ENCODE measurements at places on chromosomes 6 and 20.

DNA sequence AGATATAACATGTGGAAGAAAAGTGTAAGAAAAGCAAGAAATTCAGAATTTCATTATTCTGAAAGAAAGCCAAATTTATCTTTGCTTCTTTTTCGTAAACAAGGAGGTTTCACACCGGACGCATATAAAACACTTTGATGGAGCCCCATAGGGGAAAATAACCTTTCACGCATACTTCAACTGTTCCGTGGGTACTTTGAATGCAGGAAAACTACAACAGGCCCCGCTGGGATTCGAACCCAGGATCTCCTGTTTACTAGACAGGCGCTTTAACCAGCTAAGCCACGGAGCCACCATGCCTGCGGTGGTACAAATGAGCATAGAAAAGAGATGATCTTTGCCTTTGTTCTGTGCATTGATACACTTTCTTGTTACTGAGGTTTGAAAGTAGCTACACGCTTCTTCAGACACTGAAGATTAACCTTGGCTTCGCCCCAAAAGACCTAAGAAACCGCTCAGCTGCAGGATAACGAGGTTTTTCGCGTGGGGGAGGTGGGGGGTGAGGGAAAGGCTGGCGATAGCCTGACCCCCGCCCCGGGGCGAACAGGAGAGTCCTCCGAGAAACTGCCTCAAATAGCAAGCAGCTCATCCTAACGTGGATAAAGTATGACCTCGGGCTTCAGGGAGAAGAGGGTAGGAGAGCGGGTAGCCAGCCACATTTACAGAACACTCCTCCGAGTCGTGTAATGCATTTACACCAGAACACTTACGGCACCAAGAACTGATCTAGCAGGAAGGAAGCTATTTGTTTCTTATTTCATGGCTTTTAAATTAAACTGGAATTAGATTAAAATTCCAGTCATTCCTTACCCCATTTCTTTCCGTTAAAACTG lies 5.3 kb upstream of the HMGN4 start:
- DNase-seq, result peak; percentile 91

DNA sequence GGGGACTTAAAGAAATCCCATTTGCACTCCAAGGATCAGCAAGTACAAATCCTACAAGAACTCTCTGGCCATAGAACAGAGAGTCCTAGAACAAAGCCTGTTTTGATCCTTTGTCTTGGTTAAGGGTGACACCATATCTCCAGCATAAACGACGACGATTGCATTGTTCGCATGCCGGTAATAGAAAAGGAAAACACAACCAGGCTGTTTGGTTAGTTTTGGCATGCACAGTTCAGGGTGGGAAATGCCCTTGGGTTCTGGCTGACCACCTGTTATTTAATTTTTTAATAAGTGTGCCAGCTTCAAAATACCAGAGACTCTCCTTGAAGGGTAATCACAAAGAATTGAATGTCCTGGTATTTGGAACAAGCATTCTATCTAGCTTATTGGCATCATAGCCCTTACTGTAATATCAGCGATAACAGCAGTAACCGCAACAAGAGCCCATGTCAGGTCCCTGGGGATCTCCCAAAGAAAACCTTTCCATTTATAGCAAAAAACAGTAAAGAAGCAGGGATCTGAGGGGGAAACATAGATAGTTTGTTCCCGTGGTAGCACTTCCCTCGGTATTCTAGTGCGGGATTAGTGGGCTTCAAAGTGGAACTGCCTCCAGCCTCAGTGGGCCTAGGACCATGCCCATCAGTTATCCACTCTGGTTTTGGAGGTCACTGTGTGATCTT lies 77.1 kb downstream of the TMEM170B start:
- DNase-seq, result no peak

- no peak for DNase-seq
Observed at GRCh38 chr6:39517756-39518155, 195.3 kb upstream of the KCNK16 start.

- peak; percentile 52 for DNase-seq
Observed at GRCh38 chr20:25987073-25987927, 290.6 kb upstream of the ZNF337 start.

- no peak for DNase-seq
Observed at GRCh38 chr6:125871365-125871764, 80.6 kb downstream of the NCOA7 start.

- DNase-seq, result no peak
Observed at GRCh38 chr6:42073287-42073686, 23.0 kb downstream of the TAF8 start.

GRCh38 chr20:58755062-58755697 lies 62.6 kb downstream of the NPEPL1 start:
- no peak for DNase-seq

DNA sequence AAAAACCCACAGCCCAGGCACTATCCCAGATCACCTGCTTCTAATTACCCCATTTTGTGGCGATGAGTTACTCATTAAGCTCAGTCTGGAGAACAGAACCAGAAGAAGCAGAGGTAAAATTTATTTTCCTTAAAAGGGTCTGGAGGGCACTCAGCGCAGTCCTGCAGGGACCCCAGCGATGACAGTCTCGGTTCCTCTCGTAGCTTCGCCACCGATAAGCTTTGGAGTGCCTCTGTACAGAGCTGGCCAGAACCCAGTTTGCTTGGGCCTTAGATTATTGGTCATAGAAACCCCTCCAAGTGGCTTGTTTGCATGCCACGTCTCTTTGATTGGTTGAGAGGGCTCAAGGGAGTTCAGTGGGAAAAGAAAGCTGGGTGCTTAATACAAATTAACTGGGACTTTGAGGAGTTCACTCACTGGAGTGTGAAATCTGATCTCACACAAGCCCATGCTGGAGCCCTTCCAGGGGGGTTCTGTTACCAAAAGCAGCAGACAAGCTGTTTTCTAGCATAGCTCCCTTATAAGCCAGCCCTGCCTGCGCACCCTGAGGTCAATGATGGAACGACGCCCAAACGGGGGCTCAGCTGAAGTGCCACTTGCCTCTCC lies 158.5 kb upstream of the ARID1B start:
- no peak for DNase-seq

DNA sequence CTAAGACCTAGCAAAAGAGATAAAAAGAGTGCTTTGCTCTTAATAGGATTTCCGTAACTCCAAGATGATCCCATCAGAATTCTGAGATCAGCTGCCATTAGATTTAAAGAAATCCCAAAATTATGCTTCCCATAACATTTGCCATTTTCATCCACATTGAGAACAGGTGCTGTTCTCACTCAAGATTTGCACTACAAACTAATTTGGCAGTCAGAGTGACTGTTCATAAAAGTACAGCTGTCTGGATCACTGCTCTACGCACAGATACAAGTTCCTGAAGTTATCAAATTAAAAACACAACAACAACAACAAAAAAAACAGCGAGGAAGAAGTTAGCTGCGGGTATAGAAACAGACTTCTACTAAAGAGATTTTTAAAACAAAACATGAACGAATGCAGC lies 58.1 kb downstream of the ASCC3 start:
- no peak for DNase-seq

GRCh38 chr20:14559612-14560011 lies 222.2 kb upstream of the FLRT3 start:
- DNase-seq, result no peak

DNA sequence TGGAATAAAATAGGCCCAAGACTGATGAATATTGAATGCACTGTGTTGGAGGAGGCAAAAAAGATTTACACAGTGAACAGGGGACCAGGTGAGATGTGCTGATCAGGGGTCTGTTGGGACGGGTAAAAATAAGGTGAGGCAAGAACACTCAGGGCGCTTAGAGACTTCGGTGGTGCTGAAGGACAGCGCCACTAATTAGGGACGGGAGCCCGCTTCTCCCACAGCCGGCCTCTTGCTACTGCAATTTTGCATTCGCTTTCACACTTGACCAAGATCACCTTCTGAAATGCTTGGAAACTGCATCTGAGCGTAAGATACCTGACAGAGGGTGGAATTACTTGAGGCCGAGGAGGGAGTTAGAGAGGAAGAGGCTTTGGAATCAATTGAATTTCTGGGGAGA lies 7.3 kb downstream of the TFAP2D start:
- no peak for DNase-seq

DNA sequence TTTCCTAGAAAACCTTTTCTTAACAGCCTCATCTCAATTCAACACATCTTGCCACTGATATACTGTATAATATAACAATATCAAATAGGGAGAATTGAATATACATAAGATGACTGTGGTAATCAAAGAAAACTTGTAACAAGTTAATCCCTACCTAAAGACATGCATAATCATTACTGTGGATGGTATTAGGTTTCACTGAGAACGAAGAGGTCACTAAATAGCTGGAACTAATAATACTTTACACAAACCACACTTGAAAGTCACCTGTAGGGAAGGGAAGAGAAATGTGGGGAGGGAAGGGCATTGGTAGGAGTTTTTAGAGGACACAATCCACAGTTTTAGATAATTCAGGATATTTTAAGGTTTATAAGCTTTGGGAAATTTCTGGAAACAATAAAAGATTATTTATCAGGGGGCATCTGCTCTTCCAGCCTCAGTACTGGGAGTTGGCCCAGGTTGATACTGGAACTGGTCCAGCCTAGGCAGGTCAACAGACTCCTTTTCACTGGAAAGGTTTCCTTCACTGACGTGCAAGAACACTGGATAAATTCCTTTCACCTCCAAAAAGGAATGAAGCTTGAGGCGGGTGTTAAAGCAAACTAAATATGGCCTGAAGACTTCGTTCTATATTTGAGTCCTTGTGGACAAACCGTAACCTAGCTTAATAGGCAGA lies 44.0 kb downstream of the MAP7 start:
- no peak for DNase-seq

GRCh38 chr6:144248003-144248402 lies 37.1 kb upstream of the UTRN start:
- DNase-seq, result no peak

DNA sequence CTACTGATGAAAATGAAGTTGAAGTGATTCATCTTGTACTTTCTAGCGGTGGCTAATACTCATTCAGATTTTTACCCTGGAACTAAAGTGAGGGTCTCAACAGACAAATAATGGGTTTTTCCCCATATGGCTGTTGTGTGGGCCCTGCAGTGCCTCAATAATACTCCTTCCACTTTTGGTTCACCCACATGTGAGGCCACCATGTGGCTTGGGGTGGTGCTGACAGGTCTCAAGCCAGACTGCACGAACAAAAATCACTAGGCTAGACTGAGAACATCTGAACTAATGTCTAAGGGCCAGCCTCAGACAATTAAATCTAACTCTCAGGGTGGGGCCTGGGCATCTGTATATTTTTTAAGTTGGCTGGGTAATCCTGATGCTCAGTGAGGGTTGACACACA lies 7.9 kb upstream of the COL12A1 start:
- DNase-seq, result no peak

GRCh38 chr20:17169585-17170136 lies 57.2 kb upstream of the PCSK2 start:
- DNase-seq, result no peak
